Frontal cortex (tissue), 4 donors: ENCODE measurements at places on chromosomes 11 and 22. TPM values are rescaled to one million over a fixed set of nuclear protein-coding genes. Genes with fewer than 3 reads are reported as not detected.

Gene CTSW
- not detected for total RNA-seq

Gene CRYAB
- 6.5 TPM for total RNA-seq

Gene KLHDC7B
- total RNA-seq, result not detected

Gene FAM83F
- total RNA-seq, result 0.41 TPM

Gene CPT1A
- total RNA-seq, result 4.5 TPM

Gene NTM
- total RNA-seq, result 119 TPM

Gene LMO2
- 17.1 TPM for total RNA-seq

Gene OR10A2
- total RNA-seq, result not detected

Gene CHST1
- total RNA-seq, result 10.6 TPM

Gene KCNQ1
- under 0.01 TPM for total RNA-seq

DNA sequence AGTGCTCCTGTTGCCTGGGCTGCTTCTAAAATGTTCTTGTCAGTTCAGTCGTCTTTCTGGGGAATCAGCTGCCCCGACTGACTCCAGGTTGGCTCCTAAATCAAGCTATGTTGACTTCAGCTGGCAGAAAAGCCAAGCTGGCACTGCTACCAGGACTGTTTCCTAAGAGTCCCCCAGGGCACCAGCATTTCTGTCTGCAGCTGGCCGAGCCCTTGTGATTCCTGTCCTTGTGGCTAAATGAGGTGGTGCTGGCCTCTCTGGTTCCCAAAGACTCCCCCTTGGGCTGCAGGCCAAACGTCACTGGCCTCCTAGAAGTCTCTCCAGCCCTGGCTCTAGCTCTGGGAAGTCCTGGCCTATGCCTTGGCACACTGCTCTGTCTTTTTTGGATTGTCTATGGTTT lies 31.1 kb downstream of the GRAMD1B start:
- DNase-seq, result no peak

GRCh38 chr22:37922191-37922590 lies 16.1 kb downstream of the MICALL1 start:
- DNase-seq, result no peak

DNA sequence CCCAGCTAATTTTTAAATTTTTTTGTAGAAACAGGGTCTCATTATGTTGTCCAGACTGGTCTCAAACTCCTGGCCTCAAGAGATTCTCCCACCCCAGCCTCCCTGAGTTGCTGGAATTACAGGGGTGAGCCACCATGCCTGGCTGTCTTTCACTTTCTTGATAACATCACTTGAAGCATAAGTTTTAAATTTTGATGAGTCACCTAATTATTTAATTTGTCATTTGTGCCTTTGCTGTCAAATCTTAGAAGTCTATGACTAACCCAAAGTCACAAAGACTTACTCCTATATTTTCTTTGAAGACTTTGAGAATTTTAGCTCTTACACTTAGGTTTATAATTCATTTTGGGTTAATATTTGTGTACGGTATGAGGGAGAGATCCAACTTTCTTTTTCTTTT lies 14.5 kb upstream of the MSANTD2 start:
- no peak for DNase-seq

GRCh38 chr11:14539982-14540421 lies 19.8 kb upstream of the PSMA1 start:
- DNase-seq, result no peak

- no peak for DNase-seq
Observed at GRCh38 chr11:30859669-30860068, 273.5 kb upstream of the MPPED2 start.

- no peak for DNase-seq
Observed at GRCh38 chr11:75147191-75147874, 3.6 kb upstream of the SLCO2B1 start.
